ENCODE measurements at places on chromosomes 6 and 20.

GRCh38 chr6:146581968-146582367, 16.8 kb upstream of the ADGB start:
- DNase-seq: no peak

- DNase-seq: no peak
These were observed 77.8 kb downstream of the VIP start for GRCh38 chr6:152828431-152828830.

- peak; percentile 2 for DNase-seq
These were observed 309.3 kb downstream of the FARS2 start for GRCh38 chr6:5570641-5571040.

DNA sequence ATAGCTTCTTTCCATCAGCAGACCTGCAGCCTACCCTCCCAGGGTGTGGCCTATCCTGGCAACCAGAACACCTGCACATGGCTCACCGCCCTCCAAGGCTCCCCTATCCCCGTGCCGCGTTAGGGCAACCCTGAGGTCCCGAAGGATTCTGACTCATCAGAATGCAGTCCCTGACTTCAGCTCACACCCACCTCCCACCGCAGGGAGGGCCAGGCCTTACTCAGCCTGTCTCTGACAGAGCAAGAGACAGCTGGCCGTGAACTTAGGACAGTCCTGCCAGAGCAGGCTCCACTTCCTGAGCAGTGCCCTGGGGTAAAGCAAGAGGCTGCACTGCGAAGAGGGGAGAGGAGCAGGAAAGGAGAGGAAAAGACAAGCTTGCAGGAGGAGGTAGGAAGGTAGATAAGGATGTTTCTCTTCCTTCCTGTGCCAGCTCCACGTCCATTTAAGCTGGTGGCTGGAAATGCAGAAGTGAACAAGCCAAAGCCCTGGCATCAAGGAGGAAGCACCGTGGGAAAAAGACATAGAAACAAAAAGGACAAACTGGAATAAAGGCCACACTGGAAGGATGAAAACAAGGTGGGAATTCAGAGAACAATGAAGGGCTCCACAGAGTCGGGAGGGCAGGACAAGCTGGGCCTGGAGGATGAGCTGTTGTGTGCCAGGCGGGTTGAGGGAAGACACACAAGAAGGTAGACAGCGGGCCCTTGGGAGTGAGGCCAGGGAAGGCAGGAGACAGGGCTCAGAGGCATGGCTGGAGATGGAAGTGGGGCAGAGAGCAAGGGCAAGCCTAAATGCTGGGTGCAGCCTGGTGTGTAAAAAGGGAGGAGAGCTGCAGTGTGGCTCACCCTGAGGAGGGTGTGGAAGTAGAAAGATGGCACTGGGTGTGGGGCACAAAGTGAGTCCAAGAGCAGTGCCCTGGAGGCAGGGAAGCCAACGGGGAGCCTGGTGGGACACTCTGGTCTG, 102.7 kb downstream of the SLC23A2 start:
- DNase-seq: no peak

DNA sequence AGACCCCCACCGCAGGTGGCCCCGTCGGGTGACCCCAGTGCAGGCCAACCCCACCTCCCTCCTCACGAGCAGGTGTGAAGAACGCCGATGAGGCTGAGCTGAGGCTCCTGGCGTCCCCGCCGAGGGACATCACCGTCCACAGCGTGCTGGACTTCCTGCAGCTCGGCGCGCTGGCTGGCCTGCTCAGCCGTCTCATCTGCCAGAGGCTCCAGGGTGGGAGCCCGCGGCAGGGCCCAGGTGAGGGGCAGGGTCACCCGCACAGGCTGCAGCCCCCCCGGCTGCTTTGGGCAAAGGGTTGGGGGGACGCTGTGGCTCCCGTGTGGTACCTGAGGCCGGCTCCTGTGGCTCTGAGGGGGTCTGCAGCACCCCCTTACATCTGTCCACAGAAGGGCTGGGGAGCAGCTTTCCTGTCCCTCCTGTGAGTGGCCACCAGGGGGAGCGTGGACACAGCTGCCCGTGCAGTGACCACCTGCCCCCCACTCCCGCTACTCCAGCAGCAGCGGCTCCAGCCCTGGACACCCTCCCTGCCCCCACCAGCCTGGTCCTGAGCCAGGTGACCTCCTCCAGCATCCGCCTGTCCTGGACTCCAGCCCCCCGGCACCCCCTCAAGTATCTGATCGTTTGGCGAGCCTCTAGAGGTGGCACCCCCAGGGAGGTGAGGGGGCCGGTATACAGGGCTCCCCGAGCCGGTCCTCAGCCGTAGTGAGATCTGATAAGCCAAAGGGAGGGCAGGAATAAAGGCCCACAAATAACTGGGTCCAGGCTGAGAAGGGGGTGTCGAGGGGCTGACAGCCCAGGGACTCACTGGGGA, 16.5 kb downstream of the COL20A1 start:
- peak; percentile 60 for DNase-seq

DNA sequence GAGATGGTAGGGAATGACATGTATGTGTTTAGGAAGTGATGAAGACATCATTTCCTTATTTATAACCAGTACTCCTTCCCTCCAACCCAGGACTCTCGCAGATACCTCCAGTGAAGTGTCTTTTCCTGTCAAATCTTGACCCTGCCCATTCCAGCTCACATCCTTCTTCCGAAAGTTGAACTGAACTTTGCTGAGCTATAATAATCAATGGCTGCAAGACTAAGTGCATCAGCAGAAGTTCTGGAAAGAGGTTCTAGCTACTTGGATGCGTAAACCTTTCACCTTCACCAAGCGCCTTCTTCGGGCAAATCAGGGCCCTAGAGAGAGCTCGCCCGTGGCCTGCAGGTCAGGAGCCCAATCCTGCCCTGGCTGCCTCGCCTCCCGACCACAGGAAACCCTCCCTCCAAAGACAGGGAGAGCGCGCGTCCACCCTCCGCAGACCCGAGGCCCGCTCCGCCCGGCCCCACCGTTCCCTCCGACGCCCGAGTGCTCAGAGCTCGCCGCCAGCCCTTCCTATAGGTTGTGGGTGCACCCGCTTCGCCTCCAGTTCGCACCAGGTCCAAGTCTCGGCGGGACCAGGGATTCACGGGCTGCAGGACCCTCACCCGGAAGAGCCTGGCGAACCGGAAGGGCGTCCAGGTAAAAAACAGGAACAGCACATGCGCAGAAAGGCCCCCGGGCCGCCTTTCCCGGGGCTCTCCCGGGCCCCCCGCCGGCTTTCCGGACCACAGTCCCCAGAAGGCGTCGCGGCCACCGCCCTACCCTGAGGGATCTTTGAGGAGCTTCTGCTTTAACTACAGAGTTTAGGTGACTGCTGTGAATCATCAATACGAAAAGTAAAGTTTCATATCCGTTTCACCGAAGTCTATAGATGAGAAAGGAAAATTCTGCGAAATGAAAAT, at the start of gene ZNF334:
Gene ZNF334 (minus strand): TSS at position 617 of the 902 bp plus-strand sequence. CDS start 1,457 bp downstream, outside the sequence.
- DNase-seq: peak; percentile 96

Measured in NCI-H146 (cell line).